Placental pericyte (primary cell): ENCODE measurements at places on chromosomes 12 and 14. TPM values are rescaled to one million over a fixed set of nuclear protein-coding genes. Genes with fewer than 3 reads are reported as not detected.

NOXRED1 gene
- 0.22 TPM in 1 of 2 replicates, not detected in the other for total RNA-seq

CCNT1 gene
- total RNA-seq, result 23.9 and 35.4 TPM in 2 replicates

EPYC gene
- total RNA-seq, result not detected in 2 replicates

CISTR gene
- total RNA-seq, result not detected in 2 replicates

CPSF2 gene
- 28.0 and 45.8 TPM in 2 replicates for total RNA-seq

HNF1A gene
- not detected in 2 replicates for total RNA-seq

KRT1 gene
- total RNA-seq, result not detected in 2 replicates

FBLN5 gene
- 38.9 and 61.1 TPM in 2 replicates for total RNA-seq

CLEC1A gene
- not detected in 2 replicates for total RNA-seq

METTL17 gene
- total RNA-seq, result 33.3 and 62.6 TPM in 2 replicates

RHEBL1 gene
- 0.22 and 1.6 TPM in 2 replicates for total RNA-seq

FAM186B gene
- total RNA-seq, result 0.14 and 0.44 TPM in 2 replicates

MUCL1 gene
- total RNA-seq, result not detected in 2 replicates

EIF2S3B gene
- total RNA-seq, result 0.86 and 2.8 TPM in 2 replicates

B3GNT4 gene
- total RNA-seq, result 0.14 and 0.22 TPM in 2 replicates

LALBA gene
- not detected in 2 replicates for total RNA-seq

TMEM30B gene
- not detected in 2 replicates for total RNA-seq
